ENCODE measurements at places on chromosomes 6 and 20.
A peak's percentile ranks its signal among the peaks of the same experiment; 100 is the strongest.

GRCh38 chr6:132736239-132736638 lies 21.5 kb downstream of the VNN2 start:
- no peak for DNase-seq

DNA sequence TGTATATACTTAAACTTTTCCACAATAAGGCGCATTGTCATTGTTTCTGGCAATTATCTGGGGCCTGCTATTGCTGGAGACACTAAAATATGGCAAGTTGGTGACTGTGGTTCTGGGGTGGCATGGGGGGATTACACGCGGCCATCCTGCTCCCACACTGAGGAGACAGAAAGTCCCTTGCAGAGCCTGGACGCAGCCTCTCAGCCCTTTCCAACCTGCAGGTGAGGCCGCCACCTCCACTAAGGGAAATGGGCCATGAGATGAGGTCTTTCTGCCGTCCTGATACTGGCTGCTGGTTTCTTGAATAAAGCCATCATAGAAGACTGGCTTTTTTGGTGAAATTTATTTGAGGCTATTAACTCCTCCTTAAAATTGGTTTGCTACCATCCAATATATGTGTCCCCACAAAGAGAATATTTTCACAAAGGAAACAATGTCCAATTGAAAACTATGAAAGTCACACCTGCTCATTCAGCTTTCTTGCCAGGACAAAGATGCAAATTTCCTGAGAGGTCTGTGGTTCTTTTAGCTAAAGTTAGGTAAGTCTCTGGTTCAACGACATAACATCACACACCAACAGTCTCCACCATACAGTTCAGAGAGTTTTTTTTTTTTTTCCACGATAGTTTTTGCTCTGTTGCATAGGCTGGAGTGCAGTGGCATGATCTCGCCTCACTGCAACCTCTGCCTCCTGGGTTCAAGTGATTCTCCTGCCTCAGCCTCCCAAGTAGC lies 13.0 kb downstream of the TXNDC5 start:
- no peak for DNase-seq

DNA sequence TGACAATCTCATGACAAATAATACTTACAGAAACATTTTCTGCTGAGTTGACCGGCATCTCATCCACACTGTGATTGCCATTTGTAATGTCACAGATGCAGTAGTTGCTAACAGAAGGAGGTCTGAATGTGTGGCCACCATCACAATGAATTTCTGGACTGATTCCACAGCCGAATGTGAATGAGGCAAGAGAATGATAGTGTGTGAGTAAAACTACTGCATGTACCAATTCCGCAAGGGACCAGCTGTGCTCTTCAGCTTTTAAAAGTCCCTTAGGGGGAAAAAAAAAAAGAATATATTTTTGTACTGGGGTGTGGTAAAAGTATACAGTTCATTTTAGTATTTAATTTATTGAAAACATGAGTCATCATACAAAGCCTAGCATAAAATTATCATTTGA lies 96.2 kb downstream of the SESN1 start:
- DNase-seq, result no peak

GRCh38 chr20:23596579-23597250 lies 9.0 kb downstream of the CST9 start:
- no peak for DNase-seq

- DNase-seq, result no peak
These were observed 67.5 kb upstream of the FUT9 start for GRCh38 chr6:95948324-95948723.

DNA sequence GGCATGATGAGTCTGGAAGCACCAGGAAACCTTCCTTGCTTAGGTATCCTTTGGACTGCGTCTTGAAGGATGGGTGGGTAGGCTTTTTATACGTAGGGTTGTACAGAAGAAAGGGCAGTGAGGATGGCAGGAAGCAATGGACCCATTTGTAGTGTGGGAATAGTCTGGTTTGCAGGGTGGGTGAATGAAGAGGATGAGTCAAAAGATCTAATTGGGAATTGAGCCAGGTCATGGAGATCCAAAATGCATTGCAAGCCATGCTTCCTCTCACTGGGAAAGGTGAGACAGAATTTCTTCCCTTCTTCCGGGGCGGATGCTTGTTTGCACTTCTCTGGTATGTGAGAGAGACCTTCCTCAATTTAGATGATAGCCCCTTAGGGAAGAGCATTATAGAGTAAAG lies 10.1 kb upstream of the BTBD3 start:
- DNase-seq, result no peak

DNA sequence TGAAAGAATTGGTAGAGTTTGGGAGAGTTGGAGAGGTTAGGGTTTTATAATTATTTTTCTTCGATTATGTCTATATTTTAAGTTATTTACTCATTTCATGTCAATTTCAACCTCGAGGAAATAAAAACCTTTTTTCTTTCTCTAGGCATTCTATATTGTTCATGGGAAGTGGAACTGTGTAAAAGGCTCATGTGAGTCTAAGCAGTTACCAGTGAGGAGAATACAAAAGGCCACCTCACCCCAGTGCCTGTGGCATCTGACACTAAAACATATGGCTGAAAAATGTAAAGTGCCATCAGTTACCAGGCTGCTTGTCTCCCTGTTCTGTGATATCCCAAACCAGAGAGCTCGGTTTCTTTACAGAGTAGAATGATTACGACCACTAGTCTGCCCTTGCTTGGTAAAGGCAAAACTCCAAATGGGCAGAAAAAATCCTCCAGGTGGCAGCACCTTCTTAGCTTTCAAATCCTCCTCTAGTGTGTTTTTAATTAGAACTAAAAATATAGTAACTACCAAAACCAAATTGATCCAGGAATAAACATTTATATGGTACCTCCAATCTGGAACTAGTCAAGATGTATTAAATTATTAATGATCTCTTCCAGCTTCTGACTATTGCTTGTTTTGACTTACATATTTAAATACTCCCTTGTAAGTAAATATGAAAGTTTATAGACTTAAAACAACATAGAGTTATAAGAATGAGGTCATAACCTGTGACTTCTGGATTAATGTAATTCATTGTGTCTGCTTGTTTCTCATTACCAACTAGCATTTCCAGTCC lies 122.6 kb upstream of the MCHR2 start:
- peak; percentile 24 for DNase-seq

DNA sequence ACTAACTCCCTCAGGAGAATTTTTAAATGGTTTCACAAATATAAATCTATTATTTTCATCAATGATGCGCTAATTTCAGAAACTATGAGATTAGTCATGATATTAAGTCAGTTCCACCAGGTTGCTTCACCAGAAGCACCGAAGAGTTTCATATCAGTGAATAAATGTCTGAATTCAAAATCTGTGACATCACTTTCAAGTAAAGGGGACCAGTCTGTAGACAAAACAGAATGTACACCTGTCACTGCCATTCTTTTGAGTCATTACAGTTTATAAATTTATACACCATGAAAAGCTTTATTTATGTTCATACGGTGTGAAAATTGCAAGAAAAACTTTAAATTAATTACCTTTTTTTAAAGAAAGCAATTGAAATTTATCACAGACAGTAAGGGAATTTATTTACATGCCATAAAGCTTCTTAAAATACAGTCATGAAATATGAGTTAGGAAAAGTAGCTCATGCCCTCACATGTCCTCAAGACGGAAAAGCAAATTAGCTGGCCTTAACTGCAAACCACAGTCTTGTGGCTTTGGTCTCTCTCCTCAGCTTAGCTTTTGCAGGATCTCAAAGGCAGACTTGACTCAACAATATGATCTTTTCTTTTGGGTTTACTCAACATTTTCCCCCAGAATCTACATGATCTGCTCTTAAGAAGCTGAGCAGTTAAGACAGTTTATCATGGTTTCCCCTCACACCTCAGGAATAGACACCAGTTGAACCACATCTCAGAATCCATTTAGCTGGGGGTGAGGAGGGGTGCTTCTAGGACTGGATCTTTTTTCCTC lies 177.7 kb upstream of the MCHR2 start:
- no peak for DNase-seq

DNA sequence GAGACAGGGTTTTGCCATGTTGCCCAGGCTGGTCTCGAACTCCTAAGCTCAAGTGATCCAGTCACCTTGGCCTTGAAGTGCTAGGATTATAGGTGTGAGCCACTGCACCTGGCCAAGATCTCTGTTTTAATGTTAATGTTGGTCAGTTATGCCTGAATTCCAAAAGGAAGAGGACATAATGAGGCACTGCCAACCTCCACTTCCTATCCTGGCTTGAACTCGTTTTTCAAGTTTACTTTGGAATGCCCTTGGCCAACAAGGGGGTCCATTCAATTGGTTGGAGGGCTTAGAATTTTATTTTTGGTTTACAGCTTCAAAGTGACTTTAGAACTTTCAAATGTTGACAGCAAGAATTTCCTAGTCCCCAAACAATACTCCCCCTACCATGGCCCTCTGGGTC lies 29.8 kb downstream of the DNAAF9 start:
- DNase-seq, result no peak

GRCh38 chr20:10023911-10024310 lies 10.9 kb upstream of the ANKEF1 start:
- no peak for DNase-seq

DNA sequence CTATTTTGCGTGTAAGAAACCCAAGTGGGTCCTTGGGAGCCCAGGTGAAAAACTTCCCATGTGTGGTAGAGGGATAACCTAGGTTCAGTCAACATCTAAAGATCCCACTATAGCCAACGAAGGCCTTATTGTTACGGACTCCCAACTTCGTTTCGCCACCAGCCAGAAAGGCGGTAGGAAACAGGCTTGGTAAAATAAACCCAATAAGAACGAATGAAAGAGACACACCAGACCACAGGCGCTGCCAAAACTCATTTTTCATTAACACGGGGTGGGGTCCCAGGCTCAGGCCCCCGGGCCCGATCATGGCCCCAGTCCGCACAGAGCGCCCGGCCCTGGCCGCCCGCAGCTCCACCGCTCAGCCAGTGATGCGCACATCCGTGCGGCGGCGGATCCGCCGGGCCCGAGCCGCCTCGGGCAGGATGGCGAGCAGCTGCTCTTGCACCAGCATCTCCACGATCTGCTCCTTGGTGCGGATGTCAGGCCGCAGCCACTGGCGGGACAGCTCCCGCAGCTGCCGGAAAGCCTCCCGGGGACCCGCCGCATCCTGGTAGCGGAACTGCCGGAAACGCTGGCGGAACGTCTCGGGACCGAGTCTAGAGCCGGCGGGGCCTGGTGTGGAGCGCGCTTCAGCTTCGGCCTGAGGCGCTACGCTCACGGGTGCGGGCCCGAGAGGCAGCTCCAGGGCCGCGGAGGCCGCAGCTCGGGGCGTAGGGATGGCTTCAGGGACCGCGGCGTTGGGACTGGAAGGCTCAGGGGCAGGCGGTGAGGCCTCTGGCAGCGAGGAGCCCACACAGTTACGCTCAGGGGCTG lies 709 bp downstream of the SCAND1 start:
- no peak for DNase-seq

DNA sequence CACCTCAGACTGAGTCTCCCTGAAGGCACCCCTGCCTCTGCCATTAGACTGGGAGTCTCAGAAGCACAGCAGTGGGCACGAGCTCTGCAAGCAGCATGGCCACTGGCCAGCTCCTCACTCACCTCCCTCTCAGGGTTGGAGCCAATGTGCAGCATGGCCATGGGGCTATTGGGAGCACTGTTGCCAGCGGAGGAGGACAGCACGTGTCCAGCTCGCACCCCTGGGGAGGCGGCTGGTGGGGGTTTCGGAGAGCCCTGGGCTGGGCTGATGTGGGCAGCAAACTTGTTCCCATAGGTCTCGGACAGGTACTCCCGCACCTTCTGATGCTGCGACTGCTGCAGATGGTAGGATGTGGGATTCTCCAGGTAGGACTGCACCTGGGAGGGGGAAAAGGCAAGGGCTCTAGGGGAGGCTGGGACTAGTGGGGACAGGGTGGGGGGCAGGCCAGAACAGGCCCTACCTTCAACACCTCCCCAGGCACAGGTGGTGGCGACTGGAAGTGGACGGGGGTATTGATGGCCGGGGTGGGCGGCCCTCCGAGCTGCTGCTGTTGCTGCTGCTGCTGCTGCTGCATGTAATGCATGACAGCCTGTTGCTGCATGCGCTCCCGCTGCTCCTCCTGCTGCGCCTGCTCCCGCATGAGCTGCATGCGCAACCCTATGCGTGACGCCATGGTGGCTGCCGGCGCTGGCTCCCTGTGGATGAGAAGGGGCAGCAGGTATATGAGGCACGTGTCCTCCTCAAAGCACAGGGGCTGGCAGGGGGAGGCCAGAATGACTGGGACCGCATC lies 44.7 kb downstream of the TFEB start:
- DNase-seq, result no peak

DNA sequence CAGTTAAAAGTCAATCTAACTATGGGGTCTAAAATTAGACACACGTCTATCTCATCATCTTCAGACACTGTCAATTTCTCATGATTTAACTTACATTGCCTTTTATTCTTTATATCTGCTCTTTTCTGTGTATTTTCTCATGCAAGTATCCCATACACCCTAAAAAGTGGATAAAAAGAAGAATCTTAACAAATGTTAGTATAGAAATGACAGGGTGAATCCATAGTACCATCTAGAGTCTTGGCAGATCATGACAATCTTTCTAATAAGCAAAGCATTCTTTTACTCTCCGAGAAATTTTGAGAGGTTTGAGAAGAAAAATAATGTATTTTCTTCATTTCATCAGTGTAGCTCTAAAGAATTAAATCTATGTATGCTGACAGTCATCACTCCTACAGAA lies 382.7 kb downstream of the C6orf118 start:
- DNase-seq, result no peak

DNA sequence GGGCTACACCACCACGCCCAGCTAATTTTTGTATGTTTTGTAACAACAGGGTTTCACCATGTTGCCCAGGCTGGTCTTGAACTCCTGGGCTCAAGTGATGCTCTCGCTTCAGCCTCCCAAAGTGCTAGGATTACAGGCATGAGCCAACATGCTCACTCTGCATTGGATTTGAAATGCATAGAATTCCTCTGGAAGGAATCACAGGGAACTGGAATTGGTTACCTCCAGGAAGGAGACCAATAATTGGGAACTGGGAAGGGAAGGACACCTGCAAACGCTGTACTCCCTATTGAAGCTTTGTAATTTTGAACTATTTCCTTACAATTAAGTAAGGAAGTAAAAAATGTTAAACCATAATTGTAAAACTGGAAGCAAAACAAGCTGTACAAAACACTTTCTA lies 12.3 kb upstream of the TP53INP2 start:
- no peak for DNase-seq

DNA sequence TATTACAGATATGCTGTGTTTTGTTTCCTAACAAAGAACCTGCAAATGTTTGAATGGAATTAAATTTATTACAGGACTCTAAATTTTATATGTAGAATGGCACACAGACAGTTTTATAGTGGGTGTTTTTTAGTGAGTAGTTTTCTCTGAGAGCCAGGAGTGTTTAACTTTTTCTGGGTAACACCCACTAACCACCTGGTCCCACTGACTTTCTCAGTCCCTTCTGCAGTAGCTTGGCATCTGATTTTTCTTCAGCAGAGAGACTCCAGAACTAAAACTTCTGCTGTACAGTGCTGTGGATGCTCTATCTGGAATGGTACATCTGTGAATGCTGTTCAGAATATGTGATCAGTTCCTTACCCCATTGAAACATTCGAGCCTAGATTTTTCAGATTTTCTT lies 6.3 kb downstream of the YWHAB start:
- DNase-seq, result no peak

DNA sequence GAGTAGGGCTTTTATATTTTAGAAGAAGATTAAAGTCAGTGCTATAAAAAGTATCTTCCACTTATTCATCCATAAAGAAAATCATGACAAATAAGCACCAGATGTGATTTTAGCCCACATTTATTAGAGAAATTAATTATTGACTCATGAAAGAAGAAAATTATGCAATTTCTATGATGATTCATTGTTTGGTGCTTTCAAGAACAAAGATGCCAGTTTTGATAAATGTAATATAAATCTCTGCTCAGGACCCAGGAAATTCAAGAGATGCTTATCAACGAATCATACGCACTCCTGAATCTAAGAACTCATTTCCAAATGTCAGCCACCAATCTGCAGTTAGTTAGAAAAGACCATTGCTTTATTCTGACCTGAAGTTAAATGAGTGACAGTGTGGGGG lies 211.4 kb downstream of the ARHGAP18 start:
- no peak for DNase-seq
